Stimulated activated CD4-positive, alpha-beta T cell treated with anti-CD3 and anti-CD28 coated beads, Interleukin-4, amount 100 ng/mL, for 4 hours (primary cell): ENCODE measurements at places on chromosomes 3 and 15.

GRCh38 chr3:195746346-195746745 is 25.6 kb downstream of the MUC20 start:
- no peak for DNase-seq

- no peak for DNase-seq
These were observed 11.0 kb downstream of the SH3BP5 start for GRCh38 chr3:15321349-15321748.

GRCh38 chr3:109804697-109805096 is 467.4 kb upstream of the DPPA4 start:
- DNase-seq, result no peak

DNA sequence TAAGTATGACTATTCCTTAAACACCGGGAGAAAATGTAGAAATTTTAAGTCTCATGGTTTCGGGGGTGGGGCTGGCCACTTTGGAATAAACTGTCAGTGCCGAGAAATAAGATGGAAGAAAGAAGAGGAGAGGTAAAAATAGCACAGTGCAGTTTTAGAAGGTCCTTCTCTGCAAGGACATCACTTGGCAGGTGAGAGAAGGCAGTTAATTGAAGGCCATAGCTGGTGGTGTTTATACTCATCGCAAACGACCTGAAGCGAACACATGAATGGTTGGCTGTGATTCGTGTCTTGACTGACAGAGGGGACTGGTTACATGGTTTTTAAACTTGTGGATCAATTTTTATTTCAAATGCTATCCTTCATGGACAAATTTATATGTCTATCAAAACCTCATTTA is 54.9 kb upstream of the SENP5 start:
- DNase-seq, result no peak

GRCh38 chr15:78921517-78921916 is 23.3 kb downstream of the CTSH start:
- no peak for DNase-seq

GRCh38 chr3:134276086-134276485 is 25.4 kb upstream of the RYK start:
- no peak for DNase-seq

GRCh38 chr3:70309591-70309990 is 2.8 kb downstream of the MDFIC2 start:
- DNase-seq, result no peak

DNA sequence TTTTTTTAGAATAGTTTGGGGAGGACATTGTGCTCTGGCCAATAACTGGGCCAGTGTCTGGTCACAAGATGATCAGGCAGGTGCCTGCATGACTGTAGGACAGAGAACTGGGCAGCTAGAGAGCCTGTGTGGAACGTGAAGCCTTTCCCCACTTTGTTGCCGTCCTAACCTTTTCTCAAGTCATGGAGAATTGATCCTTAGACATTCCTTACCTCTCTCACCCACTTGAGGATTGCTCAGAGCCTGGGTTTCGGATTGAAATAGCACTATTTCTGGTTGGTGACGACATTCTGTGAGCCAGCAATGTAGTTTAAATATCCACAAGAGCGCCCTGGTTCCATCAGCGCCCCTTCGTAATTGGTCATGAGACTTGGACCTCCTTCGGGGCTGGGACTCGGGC is 138.4 kb downstream of the IGF1R start:
- no peak for DNase-seq

DNA sequence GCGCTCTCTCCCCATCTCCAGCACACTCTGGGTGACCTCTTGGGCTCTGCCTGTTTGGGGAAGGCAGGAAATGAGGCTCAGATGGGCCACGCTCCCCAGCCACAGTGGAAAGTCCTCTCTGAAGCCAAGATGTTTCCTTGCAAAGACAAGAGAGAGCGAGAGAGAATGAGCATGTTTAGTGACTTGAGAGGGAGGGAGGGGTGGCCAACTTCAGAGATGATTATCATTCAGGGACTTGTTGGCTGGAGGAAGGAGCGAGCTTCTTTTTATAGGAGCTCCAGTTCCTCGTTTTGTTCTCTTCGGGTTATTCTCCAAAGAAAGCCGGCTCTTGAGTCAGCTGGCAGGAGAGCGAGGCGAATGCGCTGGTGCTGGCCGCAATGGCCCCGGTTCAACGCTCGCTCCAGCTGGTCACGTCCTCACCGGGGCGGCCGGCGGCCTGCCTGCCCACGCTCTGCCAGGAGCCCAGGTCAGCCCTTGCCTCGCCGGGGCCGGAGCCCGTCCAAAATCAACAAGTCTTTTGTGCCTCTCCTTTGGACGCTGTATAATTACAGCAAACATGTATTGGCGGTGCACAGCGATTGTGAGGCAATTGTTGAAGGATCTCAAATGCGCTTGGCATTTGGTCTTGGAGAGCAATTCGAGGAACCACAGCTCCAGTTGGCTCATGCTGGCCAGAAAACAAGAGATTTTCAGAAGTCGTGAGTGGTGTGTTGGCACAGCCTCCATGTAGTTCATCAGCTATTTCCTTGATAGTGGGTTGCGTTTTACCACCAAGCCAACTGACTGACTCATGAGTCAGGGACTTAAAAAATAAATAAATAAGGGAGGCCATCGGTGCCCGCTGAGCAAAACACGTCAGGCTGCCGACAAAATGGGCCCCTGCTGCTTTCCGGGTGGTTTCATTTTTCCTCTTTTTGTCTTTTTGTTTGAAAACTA is 288.6 kb downstream of the UACA start:
- DNase-seq, result peak; percentile 40

GRCh38 chr15:70420948-70421482 is 323.3 kb upstream of the TLE3 start:
- DNase-seq, result no peak

DNA sequence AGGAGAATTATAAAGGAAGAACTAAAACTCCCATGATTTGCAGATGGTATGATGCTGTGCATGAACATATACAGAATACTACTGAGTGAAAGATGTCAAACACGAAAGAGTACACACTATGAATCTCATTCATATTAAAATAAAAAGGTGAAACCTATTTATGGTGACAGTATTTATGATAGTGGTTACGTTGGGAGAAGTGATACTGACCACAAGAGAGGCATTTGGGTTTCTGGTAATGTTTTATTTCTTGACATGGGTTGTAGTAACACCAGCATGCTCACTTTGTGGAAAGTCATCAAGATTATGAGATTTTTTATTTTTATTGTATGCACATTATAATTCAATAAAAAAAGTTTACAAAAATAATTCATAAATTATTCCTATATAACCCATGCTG is 324.0 kb downstream of the GAP43 start:
- DNase-seq, result no peak

DNA sequence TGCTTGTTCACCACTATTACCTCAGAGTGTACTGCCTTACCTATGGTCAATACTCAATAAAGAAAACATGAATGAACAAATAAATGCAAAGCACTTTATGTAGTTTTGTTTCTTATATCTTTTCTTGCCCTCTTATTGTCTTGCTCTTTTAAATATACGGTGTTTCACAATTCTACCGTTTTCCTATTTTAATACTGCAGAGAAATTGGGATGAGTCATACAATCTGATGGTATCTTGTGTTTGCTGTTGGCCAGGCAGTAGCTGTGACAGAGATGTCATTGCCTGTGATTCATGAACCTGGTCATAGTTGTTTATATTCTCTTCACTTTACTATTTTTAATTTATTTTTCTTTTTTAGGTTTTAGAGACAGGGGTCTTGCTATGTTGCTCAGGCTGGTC is 48.3 kb downstream of the SERP1 start:
- no peak for DNase-seq

DNA sequence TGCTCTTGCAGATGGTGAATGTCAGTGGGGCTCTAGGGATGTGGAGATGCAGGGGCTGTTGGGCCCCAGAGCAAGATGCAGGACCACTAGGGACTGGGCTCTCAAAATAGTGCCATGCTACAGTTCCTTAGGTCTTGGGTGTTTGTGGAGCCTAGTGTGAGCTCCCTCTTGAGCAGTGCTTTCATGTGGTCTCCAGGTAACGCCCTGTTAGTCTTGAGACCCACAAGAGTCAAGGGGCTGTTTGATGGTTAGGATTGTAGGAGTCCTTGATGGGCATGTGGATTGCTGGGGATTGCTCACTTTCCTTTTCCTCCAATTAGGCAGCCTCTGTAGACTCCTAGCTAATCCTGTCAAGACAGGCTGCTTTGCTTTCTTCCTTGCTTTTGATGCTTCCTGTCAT is 56.0 kb downstream of the CCDC66 start:
- no peak for DNase-seq

DNA sequence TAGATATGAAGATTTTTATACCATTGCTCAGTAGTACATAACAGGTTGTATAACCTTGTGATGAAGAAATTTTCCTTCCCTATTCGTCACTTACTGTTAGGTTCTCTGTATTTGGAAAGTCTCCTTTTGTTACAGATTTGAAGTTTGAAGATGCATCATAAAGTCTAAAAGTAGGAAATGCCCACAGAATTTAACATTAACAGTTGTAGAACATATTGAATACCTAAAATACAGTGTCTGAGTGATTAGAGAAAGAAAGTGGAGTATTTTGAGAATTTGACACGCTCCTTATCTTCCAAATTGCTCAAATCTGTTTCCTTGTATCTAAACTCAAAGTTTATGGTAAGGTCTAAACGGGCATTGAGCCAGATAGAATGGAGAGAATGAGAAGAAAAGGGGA is 111.3 kb downstream of the MBNL1 start:
- no peak for DNase-seq

DNA sequence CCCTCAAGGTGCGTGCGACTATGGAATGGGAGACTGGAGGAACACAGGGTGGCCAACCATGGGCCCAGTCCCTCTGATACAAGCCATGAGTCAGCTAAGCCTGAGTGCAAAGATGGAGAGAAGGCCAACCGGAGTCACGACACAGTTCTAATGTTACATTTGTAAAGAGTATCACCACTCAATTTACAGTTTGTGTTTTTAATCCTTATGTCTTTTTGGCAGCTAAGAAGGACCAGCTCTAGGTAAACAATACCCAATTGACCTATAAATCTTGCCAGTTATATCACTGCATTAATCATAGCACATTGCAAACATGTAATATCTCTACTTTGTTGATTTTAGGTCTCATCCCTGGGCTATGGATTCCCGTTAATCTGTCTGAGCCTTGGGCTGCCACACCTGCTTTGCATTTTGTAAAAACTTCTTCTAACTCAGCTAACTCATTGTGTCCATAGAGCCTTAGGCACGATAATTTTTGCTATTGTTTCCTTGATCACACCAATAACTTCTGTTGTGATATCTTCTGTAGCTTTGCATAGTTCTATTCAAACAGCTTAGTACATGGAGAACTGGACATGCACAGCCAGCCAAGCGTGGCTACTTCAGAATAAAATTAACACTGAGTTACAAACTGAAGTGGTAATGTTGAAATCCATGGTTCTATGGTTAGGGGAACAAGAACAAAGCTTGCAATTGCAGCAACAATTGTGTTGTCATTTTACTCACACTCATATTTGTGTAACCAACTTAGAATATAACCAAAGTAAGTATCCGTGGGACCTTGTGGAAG is 50.3 kb downstream of the LSM3 start:
- no peak for DNase-seq

DNA sequence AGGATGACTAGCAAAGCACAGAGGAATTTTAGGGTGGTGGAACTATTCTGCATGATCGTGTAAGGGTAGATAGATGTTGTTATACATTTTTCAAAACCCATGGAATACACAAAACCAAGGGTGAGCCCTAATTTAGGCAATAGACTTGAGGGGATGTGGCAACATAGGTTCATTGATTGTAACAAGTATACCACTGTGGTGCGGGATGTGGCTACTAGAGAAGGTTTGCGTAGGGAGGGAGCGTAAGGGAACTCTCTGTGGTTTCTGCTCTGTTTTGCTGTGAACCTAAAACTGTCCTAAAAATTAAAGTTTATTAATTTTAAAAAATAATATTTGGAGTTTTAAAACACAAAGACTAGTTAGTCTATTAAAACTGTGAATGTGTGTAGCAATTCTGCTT is 202.8 kb downstream of the PLCL2 start:
- no peak for DNase-seq

DNA sequence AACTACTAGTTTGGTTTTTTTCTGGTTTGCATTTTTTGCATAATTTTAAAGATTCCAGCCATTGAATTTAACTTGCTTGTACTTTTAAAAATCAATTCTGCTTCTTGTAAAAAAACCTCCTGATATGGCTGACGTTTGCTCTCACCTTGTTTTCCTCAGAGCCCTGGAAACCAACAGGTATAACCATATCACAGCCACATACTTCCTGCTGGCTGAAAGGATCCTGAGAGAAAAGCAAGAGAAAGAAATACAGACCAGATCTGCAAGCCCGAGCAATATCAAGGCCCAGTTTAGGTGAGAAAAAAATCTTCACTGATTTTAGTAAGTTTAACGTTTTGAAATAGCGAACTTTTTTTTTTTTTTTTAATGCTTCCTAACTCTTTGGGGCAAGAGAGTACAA is 56.8 kb downstream of the SNRK start:
- DNase-seq, result no peak

DNA sequence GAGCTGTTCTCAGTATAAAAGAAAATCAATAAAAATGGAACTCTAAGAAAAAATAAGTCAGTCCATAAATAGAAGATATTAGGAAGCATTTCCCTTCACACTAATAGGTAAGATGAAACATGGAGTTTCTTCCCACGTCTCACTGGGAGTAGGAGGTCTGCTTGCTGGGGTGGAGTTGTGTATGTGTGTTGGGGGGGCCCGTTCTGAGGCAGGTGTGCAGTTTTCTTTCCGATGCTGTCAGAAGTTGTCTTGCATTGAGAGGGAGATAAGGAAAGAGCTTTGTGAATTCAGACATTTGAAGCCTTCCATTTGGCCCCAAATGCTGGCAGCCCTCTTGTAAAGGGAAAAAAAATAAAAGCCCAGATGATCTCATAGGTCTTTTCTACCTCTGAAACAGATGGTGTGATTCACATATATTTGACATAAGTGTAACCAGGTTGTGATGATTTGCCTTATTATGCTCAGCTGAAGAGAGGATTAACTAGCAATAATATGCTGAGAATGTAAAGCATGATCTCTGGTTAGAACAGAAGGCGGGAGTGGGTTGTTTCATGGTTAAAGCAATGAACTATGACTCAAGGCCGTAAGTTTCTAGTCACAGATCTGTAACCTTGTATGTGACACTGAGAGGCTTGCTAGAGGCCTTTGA is 8.8 kb downstream of the RASGRP1 start:
- no peak for DNase-seq

DNA sequence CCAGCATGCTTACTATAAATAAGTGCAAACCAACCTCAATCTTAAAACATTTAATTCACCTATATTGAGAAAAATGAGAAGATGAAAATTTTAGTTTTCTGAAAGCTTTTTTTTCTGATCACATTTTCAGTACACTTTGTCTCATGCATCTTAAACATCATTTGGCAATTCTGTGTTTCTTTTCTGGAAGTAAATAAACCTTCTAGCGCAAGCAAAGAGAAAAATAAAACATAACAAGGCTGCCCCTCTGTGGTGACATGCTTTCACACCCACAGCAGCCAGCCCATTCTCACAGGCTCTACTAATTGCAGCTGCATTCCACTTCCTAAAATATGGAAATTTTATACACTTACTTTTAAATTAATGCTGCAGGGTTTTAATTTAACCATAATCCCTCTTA is 90.1 kb downstream of the NEK10 start:
- DNase-seq, result no peak

GRCh38 chr3:61996366-61996765 is 377.0 kb downstream of the FEZF2 start:
- no peak for DNase-seq

- DNase-seq, result no peak
These were observed at the start of gene FGF7 for GRCh38 chr15:49423021-49423420. Gene FGF7, plus strand, starts transcription at chr15:49423242. Its CDS starts 1,056 bp downstream, at chr15:49424298.

- DNase-seq, result no peak
These were observed 1.6 kb downstream of the OXTR start for GRCh38 chr3:8767667-8768363.

- no peak for DNase-seq
These were observed 166.0 kb downstream of the TP63 start for GRCh38 chr3:189797103-189797750.
